ENCODE measurements at places on chromosomes 13 and 19.
A peak's percentile ranks its signal among the peaks of the same experiment; 100 is the strongest.

DNA sequence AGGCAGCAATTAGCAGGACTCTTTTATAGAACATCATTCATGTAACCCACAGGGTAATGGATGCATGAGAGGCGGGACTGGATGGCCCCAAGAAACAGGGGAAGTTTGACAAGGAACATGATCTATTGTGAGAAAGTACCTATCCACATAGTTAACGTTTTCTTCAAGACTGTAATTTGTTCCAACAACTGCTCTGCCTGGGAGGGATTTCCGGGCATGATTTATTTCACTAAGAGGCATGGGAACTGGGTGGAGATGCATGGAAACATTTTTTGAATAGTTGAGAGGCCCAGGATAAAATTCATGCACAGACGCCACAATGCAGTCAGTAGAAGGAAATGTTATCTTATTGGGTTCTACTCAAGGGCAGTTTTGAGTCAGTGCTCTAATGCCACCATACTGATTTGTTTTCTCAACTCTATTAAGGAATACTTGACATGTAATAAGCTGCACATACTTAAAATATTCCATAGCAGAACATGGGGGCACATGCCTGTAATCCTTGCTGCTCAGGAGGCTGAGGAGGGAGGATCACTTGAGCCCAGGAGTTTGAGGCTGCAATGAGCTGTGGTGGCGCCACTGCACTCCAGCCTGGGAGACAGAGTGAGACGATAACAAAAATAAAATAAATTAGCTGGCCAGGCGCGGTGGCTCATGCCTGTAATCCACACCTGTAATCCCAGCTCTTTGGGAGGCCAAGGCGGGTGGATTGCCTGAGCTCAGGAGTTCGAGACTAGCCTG, 9.9 kb upstream of the ATG4D start:
- peak; percentile 73 for DNase-seq

GRCh38 chr19:16627928-16628182, 149 bp downstream of the MED26 start:
- no peak for DNase-seq

GRCh38 chr13:50224534-50224933, 209.3 kb downstream of the KCNRG start:
- peak; percentile 62 for DNase-seq

GRCh38 chr13:52345048-52345447, 60.9 kb downstream of the THSD1 start:
- peak; percentile 24 for DNase-seq

DNA sequence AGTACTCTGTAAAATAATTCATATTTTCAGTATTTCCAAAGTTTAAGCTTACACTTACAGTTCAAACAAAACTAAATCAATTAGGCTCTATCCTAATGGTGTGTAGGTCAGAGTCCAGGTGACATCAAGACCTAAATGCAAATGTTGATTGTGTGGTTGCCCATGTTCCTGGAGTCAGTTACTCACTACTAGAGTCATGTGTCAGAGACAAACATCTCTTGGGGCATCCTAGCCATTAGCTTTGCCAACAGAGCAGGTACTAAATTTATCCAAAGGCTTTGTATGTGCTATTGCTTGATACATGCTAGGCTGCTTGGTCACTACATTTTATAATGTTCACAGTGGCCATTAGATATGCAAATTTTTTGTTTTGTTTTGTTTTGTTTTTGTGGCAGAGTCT, 11.7 kb downstream of the SPRY2 start:
- DNase-seq: no peak

DNA sequence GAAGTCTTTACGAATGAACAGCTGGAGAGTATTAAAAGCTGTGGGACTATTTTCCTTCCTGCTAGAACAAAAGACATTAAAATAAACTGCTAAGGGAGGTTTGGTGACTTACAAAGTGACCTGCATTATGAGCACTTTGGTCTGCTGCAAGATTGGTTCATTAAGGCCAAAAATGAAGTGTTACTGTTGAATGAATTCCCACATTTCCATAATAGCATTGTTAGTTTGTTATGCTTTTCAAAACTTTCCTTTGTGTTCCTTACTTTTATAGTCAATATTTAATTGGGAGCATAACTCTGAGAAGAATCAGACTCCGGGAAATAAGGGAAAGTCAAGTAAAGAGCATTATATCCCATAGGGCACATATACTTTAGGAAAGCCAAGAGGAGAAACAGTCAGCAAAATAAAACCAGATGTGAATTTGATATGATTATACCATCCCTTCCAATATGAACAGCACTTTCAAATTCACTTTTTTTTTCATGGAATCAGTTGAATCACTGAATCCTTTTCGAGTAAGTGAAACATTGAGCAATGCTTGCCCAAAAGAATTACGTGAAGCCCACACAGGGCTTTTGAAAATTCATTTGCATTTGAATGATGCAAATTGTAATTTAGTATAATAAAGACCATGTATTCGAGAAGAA, 112.6 kb downstream of the KCTD12 start:
- no peak for DNase-seq

- no peak for DNase-seq
Measured at GRCh38 chr19:13112555-13112954, 4.0 kb downstream of the TRMT1 start.

DNA sequence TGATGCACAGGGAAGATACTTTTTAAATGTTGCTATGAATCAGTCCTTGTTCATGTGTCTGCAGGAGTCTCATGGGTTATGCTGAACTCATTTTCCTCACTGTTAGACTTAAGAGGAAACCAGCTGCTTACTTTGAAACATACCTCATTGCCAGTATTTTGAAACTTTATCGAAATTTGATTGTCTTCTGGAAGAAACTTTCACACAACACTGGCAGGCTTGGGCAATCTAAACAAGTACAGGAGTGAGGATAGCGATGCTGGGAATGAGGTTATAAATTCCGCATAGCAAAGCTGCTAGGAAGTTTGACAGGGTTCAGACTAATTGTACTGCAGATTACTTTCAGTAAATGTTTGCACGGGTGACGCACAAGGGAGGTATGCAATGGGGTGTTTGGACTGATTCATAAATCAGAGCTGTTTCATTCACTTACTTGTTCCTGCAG, 245.7 kb downstream of the DNAJC15 start:
- peak; percentile 88 for DNase-seq

- DNase-seq: no peak
Measured at GRCh38 chr13:67306742-67307141, 76.6 kb upstream of the PCDH9 start.

GRCh38 chr13:50386541-50387050, 371.4 kb downstream of the KCNRG start:
- DNase-seq: peak; percentile 40

GRCh38 chr19:2374808-2375207, 14.7 kb downstream of the TMPRSS9 start:
- DNase-seq: no peak

DNA sequence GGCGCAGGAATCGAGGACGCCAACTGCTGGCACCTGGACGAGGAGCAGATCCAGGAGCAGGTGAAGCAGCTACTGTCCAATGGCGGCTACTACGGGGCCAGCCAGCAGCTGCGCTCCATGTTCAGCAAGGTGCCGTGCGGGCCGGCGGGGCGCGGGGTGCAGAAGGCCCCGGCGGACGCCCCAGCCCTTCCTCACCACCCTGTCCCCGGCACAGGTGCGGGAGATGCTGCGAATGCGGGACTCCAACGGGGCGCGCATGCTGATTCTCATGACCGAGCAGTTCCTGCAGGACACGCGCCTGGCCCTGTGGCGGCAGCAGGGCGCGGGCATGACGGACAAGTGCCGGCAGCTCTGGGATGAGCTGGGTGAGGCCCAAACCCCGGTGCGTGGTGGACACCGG, 13.6 kb downstream of the ZSWIM4 start:
- DNase-seq: no peak

DNA sequence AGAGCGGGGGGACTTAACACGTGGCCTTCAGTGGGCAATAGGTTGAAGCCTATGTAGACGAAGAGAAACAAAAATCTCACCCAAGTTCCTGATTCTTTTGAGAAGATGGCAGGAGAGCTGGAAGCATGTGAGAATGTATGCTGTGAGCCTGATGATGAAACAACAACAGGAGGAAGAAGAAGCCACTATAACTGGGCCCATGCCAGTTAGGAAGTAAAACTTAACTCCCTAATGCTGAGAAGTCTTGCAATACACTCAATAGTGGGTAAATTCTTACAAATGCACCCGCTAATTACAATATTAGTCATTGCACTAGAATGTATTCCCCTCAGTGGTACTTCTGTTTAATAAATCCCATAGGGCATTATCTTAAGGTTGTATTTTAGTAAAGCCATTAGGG, 9.1 kb downstream of the PCDH17 start:
- DNase-seq: no peak

DNA sequence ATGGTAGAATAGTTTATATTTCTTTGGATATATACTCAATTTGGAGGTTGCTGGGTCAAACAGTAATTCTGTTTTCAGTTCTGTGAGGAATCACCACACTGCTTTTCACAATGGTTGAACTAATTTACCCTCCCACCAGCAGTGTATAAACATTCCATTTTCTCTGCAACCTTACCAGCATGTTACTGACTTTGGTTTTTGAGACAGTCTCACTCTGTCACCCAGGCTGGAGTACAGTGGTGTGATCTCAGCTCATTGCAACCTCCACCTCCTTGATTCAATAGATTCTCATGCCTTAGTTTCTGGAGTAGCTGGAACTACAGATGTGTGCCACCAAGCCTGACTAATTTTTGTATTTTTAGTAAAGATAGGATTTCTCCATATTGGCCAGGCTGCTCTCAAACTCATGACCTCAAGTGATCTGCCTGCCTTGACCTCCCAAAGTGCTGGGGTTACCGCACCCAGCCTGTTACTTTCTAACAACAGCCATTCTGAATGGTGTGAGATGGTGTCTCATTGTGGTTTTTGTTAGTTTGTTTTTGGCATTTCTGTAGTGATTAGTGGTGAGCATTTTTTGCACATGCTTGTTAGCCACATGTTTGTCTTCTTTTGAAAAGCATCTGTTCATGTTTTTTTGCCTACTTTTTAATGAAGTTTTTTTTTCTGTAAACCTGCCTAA, 12.5 kb downstream of the ZNF714 start:
- no peak for DNase-seq

- no peak for DNase-seq
Measured at GRCh38 chr19:42412227-42412626, 15.0 kb downstream of the LIPE start.

GRCh38 chr19:18765224-18765623, 25.9 kb downstream of the COMP start:
- DNase-seq: no peak

DNA sequence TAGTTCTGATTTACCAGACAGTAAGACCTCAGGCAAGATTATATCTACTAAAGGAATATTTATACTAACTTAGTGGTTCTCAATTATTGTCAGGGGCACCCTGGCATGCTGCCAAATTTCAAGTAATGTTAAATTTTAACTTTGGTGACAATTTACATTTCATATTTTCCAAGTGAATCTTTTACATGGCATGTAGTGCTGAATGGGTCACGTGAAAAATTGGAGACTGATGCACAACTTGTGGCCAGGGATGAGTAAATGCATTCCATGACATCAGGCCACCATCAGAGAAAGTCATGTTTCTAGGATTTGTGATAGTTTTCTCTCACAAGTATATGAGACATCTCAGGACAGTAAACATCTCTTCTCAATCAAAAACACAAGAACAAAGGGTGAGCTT, 202.6 kb upstream of the SOX21 start:
- DNase-seq: peak; percentile 7

DNA sequence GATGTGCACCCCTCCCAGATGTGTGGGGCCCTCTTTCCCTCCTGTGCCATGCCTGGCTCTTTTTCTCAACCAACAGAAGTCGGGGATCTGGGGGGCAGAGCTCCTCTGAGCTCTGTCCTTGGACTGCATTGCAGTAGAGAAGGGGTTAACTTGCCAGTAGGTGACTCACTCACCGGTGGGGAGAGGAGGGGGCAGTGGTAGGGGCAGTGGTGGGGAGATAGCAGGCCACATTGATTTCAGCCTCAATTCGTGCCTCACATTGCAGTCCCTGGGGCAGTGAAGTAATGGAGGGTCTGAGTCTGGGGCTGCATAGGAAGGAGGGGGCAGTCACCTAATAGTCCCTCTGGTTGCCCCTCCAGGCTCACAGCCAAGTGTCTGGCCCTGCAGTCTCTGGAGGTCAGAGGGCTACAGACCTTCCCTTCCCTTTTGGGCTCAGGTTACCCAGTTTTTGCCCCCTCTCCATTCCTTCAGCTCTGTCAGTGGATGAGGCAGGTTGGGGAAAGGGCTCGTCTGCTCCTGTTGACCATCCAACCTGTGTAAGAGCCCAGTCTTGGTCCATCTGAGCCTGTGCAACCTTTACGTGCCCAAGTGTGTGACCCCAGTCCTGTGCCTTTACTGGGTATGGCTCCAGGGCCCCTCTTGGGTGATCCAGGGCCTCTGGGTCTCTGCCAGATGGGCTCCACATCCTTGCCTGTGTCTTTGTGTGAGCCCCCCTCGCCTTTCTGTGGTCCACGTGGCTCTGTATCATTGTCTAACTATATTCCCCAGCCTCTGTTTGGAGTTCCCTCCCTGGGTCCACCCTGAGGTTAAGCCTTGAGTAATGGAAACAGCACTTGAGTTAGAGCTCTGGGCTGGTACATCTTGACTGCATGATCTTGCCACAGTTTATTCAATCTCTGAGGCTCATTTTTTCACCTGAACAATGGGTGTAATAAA, 13.0 kb downstream of the CIC start:
- DNase-seq: no peak

- DNase-seq: no peak
Measured at GRCh38 chr19:43984687-43985000, 656 bp downstream of the ZNF155 start.

- DNase-seq: peak; percentile 19
Measured at GRCh38 chr13:27406178-27406939, 18.1 kb upstream of the GTF3A start.

- DNase-seq: no peak
Measured at GRCh38 chr13:56102641-56103040, 1038.1 kb upstream of the PRR20A start.

- no peak for DNase-seq
Measured at GRCh38 chr13:53238261-53238660, 209.6 kb downstream of the OLFM4 start.

DNA sequence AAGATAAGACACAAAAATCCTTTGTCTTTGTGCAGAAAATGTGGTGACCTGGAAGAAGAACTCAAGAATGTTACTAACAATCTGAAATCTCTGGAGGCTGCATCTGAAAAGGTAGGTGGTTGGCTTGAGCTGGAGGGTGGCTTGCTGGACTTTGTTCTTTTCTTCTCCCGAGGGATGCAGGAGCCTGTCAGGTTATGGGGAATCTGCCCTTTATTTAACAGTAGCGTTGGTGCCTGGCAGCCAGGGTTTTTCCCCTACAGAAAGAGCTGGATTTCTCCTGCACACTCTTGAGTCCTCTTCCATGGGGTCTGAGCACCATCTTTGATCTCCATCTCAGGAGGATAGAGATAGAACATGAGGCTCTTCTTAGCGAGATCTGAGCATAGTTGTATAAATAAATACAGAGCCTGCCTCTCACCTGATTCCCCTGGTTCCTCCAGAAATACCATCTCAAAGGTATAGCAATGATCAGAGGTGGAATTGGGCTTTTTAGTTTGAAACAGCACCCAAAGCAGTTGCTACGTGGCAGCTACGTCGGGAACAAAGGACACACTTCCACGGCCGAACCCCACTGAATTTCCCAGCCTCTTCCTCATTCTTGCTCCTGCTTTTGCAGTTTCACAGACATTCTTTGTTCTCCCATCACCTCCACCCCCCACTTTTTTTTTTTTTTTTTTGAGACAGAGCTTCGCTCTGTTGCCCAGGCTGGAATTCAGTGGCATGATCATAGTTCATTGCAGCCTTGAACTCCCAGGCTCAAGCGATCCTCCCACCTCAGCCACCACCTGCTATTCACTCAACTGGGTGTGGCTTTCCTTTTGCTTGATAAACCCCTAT, 12.9 kb downstream of the TPM4 start:
- DNase-seq: no peak
